ENCODE measurements at places on chromosomes 6 and 20. TPM values are rescaled to one million over a fixed set of nuclear protein-coding genes. Genes with fewer than 3 reads are reported as not detected.
A peak's percentile ranks its signal among the peaks of the same experiment; 100 is the strongest.

DDO gene
- not detected for total RNA-seq

- no peak for DNase-seq
Measured at GRCh38 chr20:15789079-15789478, 784.2 kb downstream of the KIF16B start.

- DNase-seq: peak; percentile 59
Measured at GRCh38 chr20:62938105-62938888, at the start of gene GID8. Gene GID8 (plus strand): TSS chr20:62938147. CDS start chr20:62941503, 3,356 bp downstream.

FERMT1 gene
- 0.62 TPM for total RNA-seq

CPXM1 gene
- 139 TPM for total RNA-seq

- DNase-seq: no peak
Measured at GRCh38 chr6:151154418-151154817, 85.3 kb upstream of the AKAP12 start.

- no peak for DNase-seq
Measured at GRCh38 chr6:124882579-124883393, 79.5 kb upstream of the RNF217 start.

SIM1 gene
- total RNA-seq: 0.41 TPM

- DNase-seq: no peak
Measured at GRCh38 chr6:20427856-20428255, 26.2 kb downstream of the E2F3 start.

GRCh38 chr20:45320948-45321595 is 13.0 kb upstream of the MATN4 start:
- DNase-seq: no peak

GRCh38 chr6:3380344-3381232 is 76.3 kb downstream of the SLC22A23 start:
- DNase-seq: no peak

GRCh38 chr20:57103146-57103800 is 163.2 kb downstream of the BMP7 start:
- no peak for DNase-seq

EPPIN gene
- total RNA-seq: not detected

DNA sequence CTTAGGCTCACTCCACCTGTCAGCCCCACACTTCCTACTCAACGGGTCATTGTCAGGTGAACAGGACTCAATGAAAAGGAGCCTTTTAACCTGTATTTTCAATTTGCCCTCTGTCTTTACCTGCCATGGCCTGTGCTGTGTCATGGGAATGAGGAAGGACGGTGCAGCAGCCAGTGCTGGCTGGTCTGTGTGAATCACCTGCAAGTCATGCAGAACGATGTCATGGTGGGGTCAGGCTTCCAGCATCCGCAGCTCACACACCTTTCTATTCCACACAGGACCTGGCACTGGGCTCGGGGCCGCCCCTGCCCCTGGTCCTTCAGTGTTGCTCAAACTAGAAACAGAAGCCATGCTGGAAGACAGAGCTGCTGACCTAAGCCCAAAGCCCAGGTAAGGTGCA is 188.7 kb upstream of the GMDS start:
- DNase-seq: no peak

DNA sequence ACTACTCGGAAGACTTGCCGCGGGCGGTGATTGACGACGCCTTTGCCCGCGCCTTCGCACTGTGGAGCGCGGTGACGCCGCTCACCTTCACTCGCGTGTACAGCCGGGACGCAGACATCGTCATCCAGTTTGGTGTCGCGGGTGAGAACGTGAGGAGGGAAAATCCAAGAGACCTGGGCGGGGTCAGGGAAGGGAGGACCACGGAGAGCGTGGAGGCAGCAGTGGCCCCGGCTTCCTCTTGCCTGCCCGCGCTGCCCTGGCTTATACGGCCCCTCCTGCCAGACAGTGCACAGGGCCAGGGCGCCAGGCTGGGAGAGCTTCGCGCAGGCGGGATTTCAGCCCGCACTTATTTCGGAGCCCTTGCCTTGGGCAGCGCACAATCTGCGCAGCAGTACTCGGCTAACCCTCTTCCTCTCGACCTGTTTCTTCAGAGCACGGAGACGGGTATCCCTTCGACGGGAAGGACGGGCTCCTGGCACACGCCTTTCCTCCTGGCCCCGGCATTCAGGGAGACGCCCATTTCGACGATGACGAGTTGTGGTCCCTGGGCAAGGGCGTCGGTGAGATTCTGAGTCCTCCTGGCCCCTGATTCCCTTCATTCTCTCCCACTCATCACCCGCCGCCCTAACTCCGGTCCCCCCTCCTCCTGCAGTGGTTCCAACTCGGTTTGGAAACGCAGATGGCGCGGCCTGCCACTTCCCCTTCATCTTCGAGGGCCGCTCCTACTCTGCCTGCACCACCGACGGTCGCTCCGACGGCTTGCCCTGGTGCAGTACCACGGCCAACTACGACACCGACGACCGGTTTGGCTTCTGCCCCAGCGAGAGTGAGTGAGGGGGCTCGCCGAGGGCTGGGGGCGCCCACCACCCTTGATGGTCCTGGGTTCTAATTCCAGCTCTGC is 2.0 kb downstream of the MMP9 start:
- DNase-seq: no peak

YTHDF1 gene
- total RNA-seq: 62.1 TPM

- no peak for DNase-seq
Measured at GRCh38 chr20:51208162-51208561, 185.3 kb upstream of the KCNG1 start.

- no peak for DNase-seq
Measured at GRCh38 chr6:116300566-116300965, 20.8 kb upstream of the TSPYL1 start.

GRCh38 chr6:37660317-37660716 is 37.4 kb downstream of the MDGA1 start:
- no peak for DNase-seq

OR2B6 gene
- total RNA-seq: not detected

DNA sequence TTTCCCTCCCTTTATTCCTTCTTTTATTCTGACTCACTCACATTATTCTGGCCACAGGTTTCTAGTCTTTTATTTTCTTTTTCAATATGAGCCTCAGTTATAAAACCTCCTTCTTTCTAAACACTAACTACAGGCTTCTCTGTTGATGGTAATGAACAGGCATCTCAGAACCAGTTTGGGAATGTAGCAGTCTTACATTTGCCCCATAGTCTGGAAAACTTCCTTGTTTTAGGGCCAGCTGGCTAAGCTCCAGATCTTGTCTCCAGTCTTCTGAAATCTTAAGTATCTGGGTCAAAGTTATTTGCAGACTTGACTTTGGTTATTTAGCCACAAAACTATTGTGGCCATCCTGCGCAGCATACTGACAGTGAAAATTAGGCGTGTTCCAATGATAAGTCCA is 97.0 kb upstream of the MAN1A1 start:
- no peak for DNase-seq

DNA sequence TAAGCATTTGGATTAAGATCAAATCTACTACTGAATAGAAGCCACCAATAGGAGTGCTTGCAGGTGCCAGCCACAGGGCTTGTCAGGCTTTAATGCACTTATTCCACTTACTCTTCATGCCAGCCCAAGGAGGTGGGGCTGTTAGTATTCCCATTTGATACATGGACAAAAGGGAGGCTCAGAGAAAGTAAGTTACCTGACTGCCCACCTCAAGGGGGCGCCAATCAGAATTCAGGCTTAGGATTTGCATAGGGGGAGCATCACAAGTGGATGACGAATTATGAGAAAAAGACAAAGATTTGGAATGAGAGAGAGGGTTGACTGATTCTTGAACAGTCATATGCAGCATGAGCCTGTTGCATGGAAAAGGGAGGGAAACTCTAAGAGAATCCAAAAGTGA is 188.4 kb upstream of the TSHZ2 start:
- DNase-seq: peak; percentile 44

DNA sequence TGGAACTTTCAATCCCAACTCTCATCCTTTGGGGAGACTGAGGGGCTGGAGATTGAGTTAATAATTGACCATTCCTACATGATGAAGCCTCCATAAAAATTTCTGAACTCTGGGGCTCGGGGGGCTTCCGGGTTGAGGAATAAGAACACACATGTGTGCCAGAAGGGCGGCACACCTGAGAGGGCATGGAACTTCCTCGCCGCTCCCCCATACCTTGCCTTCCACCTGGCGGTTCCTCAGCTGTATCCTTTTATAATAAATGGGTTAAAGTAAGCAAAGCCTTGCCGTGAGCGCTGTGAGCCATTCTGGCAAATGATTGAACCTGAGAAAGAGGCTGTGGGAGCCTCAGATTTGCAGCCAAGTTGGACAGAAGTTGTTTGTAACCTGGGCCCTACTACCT is 164.8 kb downstream of the LY86 start:
- no peak for DNase-seq

DNA sequence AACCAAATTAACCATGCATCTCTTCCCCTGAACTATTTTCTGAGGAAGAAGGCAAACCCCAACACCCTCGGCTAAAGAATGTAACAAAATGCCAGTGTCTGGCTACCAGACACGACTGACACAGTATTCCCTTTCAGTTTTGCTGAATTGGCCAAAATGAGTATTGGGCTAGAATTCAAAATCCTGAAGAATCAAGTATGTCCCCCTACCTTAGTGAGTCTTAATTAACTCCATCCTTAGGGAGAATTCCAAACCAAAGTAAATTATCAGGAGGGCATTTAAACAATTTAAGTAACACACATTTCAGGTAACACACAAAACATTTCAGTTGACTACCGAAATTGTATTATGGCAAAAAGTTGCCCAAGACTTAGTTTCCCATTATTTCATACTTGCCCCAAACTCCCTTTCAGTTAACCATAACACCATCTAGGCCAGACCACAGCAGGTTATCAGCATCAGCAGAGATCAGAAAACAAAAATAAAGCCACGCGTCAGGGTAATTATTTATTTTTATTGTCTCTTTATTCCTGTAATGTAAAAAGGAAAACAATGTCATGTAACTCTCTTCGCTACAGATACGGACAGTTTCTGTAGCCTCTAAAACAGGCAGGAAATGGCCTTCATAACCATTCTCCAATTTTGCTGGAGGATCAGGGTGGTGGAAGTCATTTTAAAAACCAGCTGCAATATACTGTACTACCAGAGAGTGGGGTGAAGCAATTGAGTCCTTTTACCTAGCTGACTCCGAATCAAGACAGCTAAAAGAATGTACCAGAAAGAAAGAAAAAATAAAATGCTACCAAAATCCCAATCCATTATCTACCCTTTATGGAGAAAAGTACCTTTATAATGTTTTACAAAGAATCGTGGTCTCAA is 1.9 kb downstream of the SNX5 start:
- no peak for DNase-seq

DNA sequence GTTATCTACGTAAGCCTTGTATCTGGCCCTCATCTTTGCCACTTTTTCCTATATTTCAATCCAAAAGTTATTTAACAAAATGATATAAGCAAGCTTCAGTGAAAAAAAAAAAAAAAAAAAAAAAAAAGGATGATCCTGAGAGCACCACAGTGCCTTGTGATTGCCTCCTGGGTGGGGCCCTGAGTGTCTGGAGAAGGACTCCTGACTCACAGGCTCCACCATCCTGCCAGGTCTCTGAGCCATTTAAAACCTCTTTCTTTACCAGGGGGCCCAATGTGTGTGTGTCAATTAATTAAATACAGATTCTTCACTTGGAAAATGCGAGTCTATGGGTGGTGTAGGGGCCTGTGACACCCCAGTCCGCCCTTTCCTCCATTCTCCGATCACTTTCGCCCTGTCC is 105.2 kb downstream of the SMOC2 start:
- no peak for DNase-seq

- no peak for DNase-seq
Measured at GRCh38 chr20:1907586-1907985, 12.4 kb downstream of the SIRPA start.

PBX2 gene
- total RNA-seq: 308 TPM

GRCh38 chr6:28980852-28981430 is 24.2 kb downstream of the ZNF311 start:
- DNase-seq: peak; percentile 79

LY6G6F gene
- total RNA-seq: not detected

FOXF2 gene
- not detected for total RNA-seq

DNA sequence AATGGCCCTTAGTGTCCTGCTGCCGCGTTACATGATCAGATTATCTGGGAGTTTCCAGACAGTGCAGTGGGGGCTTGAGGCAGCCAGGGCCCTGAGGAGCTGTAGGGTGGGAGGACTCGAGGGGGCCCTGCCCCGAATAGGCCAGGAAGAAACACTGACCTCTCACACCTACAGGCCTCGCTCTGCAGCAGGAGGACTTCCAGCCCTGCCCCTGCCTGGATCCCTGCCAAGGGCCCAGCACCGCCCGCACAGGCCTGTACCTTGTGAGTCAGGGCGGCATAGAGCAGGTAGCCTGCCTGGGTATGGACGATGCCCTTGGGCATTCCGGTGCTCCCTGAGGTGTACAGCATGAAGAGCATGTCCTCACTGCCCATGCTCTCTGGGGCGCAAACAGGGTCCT is 30.1 kb upstream of the APMAP start:
- DNase-seq: no peak

GRCh38 chr20:4972506-4973251 is 28.6 kb downstream of the SLC23A2 start:
- DNase-seq: no peak

UST gene
- total RNA-seq: 23.2 TPM

ENPP5 gene
- 4.8 TPM for total RNA-seq

DNA sequence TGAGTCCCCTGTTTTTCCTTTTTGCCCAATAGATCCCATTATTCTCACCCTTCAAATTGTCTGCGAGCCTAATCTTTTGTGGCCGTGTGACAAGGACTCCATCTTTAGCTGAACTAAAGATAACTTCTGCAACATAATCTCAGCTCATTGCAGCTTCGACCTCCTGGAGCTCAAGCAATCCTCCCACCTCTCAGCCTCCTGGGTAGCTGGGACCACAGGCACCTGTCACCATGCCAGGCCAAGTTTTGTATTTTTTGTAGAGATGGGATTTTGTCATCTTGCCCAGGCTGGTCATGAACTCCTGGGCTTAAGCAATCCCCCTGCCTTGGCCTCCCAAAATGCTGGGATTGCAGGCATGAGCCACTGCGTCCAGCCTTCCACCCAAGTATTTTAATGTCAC is 161.0 kb downstream of the GJA1 start:
- DNase-seq: no peak

- no peak for DNase-seq
Measured at GRCh38 chr6:155093430-155093829, 98.3 kb downstream of the TIAM2 start.

- no peak for DNase-seq
Measured at GRCh38 chr6:3326981-3327380, 68.2 kb downstream of the PSMG4 start.

DNA sequence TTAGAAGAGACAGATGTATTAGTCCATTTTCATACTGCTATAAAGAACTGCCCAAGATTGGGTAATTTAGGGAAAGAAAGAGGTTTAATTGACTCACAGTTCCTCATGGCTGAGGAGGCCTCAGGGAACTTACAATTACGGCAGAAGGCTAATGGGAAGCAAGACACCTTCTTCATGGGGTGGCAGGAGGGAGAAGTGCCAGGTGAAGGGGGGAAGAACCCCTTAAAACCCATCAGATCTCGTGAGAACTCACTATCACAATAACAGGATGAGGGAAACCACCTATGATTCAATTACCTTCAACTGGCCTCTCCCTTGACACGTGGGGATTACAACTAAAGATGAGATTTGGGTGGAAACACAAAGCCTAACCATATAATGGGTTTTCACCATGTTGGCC is 28.9 kb upstream of the PNRC1 start:
- no peak for DNase-seq

TMEM200A gene
- total RNA-seq: 3.5 TPM

GRCh38 chr6:44618371-44618770 is 230.9 kb downstream of the CDC5L start:
- no peak for DNase-seq

GRCh38 chr6:44022296-44022661 is 105.0 kb downstream of the MRPL14 start:
- DNase-seq: no peak

GRCh38 chr20:15597306-15597705 is 975.9 kb downstream of the KIF16B start:
- DNase-seq: no peak

GRCh38 chr20:3283222-3283820 is 44.3 kb upstream of the SLC4A11 start:
- no peak for DNase-seq

All from endothelial cell (in vitro differentiated cells).